Naive thymus-derived CD8-positive, alpha-beta T cell (primary cell): ENCODE measurements at places on chromosomes 6 and 20. TPM values are rescaled to one million over a fixed set of nuclear protein-coding genes. Genes with fewer than 3 reads are reported as not detected.

- DNase-seq = no peak
- H3K4me3 ChIP-seq = no peak overlapping the region
- H3K27ac ChIP-seq = no peak overlapping the region
- H3K36me3 ChIP-seq = no peaks in the 10 kb centered on the region
Observed at GRCh38 chr6:105681061-105681460, 278.2 kb upstream of the PREP start.

DNA sequence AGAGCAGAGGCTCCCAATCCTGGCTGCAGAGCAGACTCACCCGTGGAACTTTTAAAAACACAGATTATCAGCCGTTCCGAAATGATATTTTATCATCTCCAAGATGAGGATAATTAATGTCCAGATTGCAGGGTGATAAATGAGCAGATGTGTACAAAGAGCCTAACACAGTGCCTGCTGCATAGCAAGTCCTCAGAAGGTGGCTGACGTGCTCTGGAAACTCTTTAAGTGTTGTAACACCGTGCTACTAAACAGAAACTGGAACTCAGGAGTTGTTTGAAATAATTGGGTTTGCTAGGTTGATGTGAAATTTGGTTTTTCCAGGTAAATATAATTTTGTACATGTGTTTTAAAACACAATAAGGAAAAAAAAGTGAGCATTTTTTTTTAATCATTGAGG lies 118.0 kb downstream of the ARMC2 start:
- H3K27ac ChIP-seq = no peak overlapping the region
- H3K4me3 ChIP-seq = no peak overlapping the region
- peaks cover 10% of the 10 kb centered on the region for H3K4me1 ChIP-seq
- peaks cover 3% of the 10 kb centered on the region for H3K36me3 ChIP-seq
- H3K27me3 ChIP-seq = no peaks in the 10 kb centered on the region
- DNase-seq = no peak

MACROD2 gene
- 0.60 TPM for total RNA-seq

DNA sequence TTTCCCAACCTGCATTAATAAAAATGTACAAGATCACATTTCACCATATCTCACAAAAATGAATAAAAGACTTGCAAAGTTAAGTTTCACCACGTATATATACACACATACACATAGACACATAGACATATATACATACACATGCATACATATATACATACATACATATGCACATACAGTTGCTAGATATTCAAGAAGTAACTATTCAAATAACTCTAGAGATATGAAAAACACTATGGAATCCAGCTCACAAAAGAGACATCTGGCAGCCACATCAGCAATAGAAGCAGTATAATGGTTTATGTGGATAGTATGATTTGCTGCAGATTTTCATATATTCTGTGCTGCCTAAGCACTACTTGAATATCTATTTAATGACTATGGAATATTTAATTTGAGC lies 28.1 kb downstream of the PAK5 start:
- H3K27me3 ChIP-seq = peaks cover 2% of the 10 kb centered on the region
- no peaks in the 10 kb centered on the region for H3K4me1 ChIP-seq
- no peak overlapping the region for H3K27ac ChIP-seq
- H3K36me3 ChIP-seq = no peaks in the 10 kb centered on the region

- H3K36me3 ChIP-seq = peaks cover 6% of the 10 kb centered on the region
- no peak overlapping the region for H3K4me3 ChIP-seq
- no peaks in the 10 kb centered on the region for H3K27me3 ChIP-seq
- no peak overlapping the region for H3K27ac ChIP-seq
Observed at GRCh38 chr6:14966096-14966905, 279.6 kb upstream of the JARID2 start.

GRCh38 chr6:6697620-6698019 lies 109.1 kb downstream of the LY86 start:
- H3K27me3 ChIP-seq = peaks cover 15% of the 10 kb centered on the region
- peaks cover 4% of the 10 kb centered on the region for H3K36me3 ChIP-seq

DNA sequence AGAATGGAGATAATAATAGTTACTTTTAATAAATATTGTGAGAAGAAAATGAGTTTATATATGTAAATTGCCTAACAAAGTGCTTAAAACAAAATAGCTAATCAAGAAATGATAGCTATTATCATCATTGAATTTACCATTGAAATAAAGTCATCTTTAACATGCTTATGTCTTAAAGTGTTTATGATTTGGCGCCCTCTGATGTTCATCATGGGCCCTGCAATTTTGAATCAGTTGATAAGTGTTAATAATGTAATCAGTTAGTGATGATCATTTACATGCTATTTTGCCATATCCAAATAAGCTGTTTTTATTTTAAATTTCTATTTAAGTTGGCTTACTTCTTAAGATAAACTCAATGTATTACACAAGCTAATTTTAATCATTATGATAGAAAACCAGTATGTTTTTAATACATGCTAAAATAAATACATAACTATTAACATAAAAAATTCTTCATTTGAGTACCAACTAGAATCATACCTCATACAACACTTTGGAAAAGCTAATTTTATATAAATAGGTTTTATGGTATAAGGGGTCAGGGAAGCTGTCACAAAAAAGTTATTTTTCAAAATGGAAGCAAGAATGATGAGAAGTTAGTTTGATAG lies 39.2 kb upstream of the TPD52L1 start:
- H3K4me1 ChIP-seq = no peaks in the 10 kb centered on the region
- H3K27ac ChIP-seq = no peak overlapping the region
- peak; percentile 20 for DNase-seq
- H3K4me3 ChIP-seq = no peak overlapping the region
- no peaks in the 10 kb centered on the region for H3K27me3 ChIP-seq

GRCh38 chr6:37878150-37878710 lies 58.7 kb downstream of the ZFAND3 start:
- H3K36me3 ChIP-seq = peaks cover 10% of the 10 kb centered on the region
- H3K27me3 ChIP-seq = no peaks in the 10 kb centered on the region
- DNase-seq = no peak
- peaks cover 33% of the 10 kb centered on the region for H3K4me1 ChIP-seq
- H3K27ac ChIP-seq = no peak overlapping the region

- H3K27ac ChIP-seq = peak overlapping the region; percentile 73
- peaks cover 95% of the 10 kb centered on the region for H3K4me1 ChIP-seq
- no peak for DNase-seq
- H3K4me3 ChIP-seq = peak overlapping the region; percentile 43
Observed at GRCh38 chr6:158801655-158802294, 17.4 kb downstream of the EZR start.

HLA-F gene
- total RNA-seq = 744 TPM

TXLNB gene
- total RNA-seq = 0.96 TPM

ZFP57 gene
- total RNA-seq = 5.6 TPM

- no peak for DNase-seq
- H3K36me3 ChIP-seq = no peaks in the 10 kb centered on the region
- no peaks in the 10 kb centered on the region for H3K27me3 ChIP-seq
- no peak overlapping the region for H3K4me3 ChIP-seq
Observed at GRCh38 chr6:31152781-31153180, 4.8 kb downstream of the CCHCR1 start.

- H3K27me3 ChIP-seq = no peaks in the 10 kb centered on the region
- peaks cover 5% of the 10 kb centered on the region for H3K4me1 ChIP-seq
- no peak overlapping the region for H3K4me3 ChIP-seq
- H3K36me3 ChIP-seq = no peaks in the 10 kb centered on the region
- no peak overlapping the region for H3K27ac ChIP-seq
Observed at GRCh38 chr6:157714153-157714490, 108.9 kb upstream of the SNX9 start.

DNA sequence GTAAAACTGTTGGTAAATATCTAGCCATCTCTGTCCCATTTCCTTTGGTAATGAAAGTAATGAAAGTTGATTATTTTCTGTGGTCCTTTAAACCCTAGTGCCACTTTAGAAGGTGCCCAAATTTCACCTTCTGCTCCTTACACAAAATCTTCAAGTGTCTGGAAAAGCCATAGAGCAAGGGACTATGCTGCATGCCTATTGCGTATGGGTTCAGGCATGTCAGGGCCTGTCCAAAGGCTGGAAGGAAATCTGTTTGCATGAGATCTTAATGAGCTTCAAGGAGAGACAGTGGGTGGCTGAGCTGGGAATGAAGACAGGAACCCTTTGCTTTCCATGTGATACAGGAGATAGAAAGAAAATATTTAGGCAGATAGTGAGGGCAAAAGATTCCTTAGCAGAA lies 66.6 kb upstream of the CCN6 start:
- peaks cover 95% of the 10 kb centered on the region for H3K4me1 ChIP-seq
- H3K4me3 ChIP-seq = peak overlapping the region; percentile 36
- DNase-seq = no peak

DNA sequence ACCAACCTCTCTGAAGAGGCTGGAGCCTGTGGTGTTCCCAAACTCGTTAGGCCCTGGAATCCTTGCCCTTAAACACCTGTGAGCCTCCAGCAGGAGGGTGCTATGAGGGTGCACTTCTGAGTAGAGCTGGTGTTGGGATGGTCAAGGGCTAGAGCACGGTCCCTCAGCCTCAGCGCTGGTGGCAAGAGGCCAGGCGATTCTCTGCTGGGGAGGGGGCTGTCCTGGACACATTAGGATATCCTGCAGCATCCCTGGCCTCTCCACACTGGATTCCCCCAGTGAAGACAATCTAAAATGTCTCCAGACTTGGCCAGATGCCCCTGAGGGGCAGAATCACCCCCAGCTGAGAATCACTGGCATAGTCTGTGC lies 157.8 kb downstream of the SYCP2 start:
- no peak for DNase-seq
- no peak overlapping the region for H3K27ac ChIP-seq
- no peaks in the 10 kb centered on the region for H3K36me3 ChIP-seq
- H3K4me1 ChIP-seq = no peaks in the 10 kb centered on the region
- no peak overlapping the region for H3K4me3 ChIP-seq

- no peaks in the 10 kb centered on the region for H3K36me3 ChIP-seq
- H3K27me3 ChIP-seq = peaks cover 15% of the 10 kb centered on the region
- H3K4me3 ChIP-seq = no peak overlapping the region
- H3K4me1 ChIP-seq = no peaks in the 10 kb centered on the region
Observed at GRCh38 chr6:134097114-134097707, 44.8 kb upstream of the SLC2A12 start.

RNF144B gene
- total RNA-seq = 6.4 TPM
